ENCODE measurements at places on chromosomes 16 and 17.

DNA sequence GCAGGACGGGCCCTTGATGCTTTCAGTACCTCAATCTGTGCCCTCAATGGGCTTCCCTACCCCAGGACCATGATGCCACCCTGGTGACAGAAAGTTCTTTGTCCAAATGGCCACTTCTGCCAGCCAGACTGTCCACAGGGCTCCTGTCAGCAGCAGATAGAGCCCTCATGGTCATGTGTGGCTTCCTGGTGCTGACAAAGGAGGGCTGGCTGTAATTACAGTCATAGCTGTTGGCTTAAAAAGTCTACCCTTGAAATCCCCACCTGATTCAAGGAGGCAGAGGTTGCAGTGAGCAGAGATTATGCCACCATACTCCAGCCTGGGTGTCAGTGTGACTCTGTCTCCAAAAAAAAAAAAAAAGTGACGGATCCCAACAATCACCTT lies 3.3 kb downstream of the TRPV2 start:
- no peak for DNase-seq

GRCh38 chr17:58706351-58707140 lies 14.1 kb downstream of the RAD51C start:
- no peak for DNase-seq

GRCh38 chr17:80667462-80668277 lies 123.0 kb downstream of the RPTOR start:
- no peak for DNase-seq

- no peak for DNase-seq
Measured at GRCh38 chr16:57358527-57359095, at the start of gene CCL22. TSS of gene CCL22 (plus strand) at chr16:57358783. CDS start at chr16:57358817, 34 bp downstream.

DNA sequence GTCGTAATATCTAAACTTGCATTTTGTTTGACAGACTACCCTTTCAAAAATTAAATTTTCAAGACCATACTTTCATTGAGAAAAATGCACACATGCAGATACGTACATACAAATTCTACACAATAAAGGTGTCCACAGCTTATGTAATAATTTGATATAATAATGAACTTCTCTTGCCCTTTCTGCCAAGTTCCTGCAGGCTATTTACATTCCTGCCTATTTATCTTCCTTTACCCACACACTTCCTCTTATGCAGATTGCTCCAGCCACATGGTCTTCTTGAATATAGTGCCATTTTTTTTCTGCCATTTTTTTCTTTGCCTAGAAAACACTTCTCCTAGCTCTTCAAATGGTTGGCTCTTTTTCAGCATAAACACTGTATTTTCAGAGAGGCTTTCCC lies 826.9 kb upstream of the CDH8 start:
- DNase-seq: no peak

- no peak for DNase-seq
Measured at GRCh38 chr17:73562896-73563295, 81.3 kb downstream of the SDK2 start.

- no peak for DNase-seq
Measured at GRCh38 chr17:60529806-60530205, 3.8 kb upstream of the APPBP2 start.

DNA sequence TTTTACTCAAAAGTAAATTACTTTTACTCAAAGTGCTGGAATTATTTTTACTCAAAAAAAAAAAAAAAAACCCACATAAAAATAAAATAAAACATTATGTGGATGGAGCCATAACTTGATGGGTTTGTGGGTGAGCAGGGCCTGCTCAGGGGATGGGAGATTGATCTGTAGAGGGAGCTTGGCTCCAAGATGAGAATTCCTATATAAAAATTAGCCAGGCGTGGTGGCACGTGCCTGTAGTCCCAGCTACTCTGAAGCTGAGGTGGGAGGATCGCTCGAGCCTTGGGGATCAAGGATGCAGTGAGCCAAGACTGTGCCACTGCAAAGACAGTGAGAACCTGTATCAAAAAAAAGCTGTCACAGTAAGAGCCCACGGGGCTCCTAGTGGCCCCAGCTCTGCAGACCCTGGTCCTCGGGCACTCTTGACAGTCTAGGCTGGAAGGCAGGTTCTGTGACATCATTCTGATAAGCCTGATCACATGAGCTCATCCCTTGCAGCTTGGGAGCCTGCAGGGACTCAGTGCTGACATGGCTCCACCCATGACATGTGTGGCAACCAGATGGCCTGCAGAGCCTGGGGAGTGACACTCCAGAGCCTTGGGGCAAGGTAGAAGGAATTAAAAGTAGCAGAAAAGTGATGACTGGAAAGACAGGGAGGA lies 42.5 kb downstream of the ST3GAL2 start:
- DNase-seq: no peak

DNA sequence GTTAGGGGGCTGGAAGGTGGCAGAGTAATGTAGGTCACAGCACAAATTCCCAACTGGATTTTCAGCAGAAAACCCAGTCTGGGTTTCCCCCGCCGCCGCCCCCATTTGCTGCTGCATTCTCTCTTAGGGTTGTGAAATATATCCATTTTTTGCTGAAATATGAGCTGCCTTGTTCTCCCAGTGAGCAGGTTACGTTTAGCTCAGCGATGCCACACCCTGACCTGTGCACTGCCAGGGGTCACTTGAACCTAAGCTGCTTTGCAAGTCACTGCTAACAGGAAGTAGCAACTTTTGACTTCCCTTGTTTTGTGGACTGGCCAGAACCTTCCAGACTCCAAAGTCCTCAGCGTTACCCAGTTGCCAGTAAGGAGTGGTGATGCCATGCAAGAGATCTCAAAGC lies 274.1 kb downstream of the CPPED1 start:
- DNase-seq: no peak

- no peak for DNase-seq
Measured at GRCh38 chr16:72999541-73000019, 48.3 kb downstream of the ZFHX3 start.

- no peak for DNase-seq
Measured at GRCh38 chr17:47937941-47938340, 3.4 kb upstream of the PNPO start.

- no peak for DNase-seq
Measured at GRCh38 chr17:79811868-79812352, 15.0 kb upstream of the CBX8 start.

- no peak for DNase-seq
Measured at GRCh38 chr16:9054460-9054859, 37.0 kb upstream of the HAPSTR1 start.

GRCh38 chr17:50099003-50099402 lies 3.9 kb downstream of the PDK2 start:
- DNase-seq: no peak

- DNase-seq: peak; percentile 66
Measured at GRCh38 chr16:2715519-2715918, 4.5 kb downstream of the PRSS27 start.

DNA sequence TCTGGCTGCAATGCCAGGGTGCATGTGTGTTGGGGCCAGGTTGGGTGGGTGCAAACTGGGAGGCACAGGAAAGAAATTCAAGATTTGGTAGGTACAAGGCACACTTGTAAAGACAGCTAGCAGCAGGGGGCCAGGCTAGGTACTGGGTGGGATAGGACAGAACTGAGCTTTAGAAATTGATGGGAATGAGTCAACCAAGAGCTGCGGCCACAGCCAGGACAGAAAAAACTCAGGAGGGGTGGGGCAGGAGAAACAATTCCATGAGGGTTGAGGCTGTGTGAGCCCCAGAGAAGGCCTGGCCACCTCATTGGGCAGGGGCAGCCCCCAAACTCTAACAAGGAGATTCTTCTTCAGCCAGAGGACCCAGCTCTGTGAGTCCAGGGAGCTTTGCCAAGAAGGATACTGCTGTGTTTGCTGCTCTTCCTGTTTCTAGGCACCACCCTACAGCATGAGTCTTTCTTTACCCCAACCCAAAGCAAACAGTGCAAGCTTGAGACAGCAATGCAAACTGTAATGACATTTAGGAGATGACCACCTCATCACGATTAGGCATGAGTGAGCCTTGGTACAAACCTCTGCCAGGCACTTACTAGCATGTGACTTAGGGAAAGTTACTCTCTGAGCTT lies 21.3 kb upstream of the CCDC182 start:
- DNase-seq: no peak

- peak; percentile 58 for DNase-seq
Measured at GRCh38 chr17:80855948-80856862, 135.4 kb upstream of the CHMP6 start.

DNA sequence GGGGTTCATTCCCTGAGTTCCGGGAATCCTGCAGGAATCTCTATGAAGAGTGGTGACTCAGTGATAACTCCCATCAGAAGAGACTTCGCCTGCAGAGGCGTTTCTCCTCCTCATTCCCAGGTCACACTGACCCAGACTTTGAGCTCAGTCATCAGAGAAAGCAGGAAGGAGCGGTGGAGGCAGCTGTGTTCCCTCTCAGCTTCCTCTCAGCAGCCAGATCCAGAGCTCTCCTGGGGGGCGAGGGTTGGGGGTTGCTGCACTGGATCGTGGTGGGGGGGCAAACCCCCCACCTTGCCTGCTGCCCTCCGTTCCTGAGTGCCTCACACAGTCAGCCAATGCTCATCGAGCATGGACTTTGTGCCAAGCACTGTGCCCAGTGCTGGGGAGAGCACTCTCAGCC lies 271.2 kb downstream of the CBLN1 start:
- DNase-seq: no peak

GRCh38 chr16:17757808-17758207 lies 287.0 kb upstream of the XYLT1 start:
- DNase-seq: no peak

DNA sequence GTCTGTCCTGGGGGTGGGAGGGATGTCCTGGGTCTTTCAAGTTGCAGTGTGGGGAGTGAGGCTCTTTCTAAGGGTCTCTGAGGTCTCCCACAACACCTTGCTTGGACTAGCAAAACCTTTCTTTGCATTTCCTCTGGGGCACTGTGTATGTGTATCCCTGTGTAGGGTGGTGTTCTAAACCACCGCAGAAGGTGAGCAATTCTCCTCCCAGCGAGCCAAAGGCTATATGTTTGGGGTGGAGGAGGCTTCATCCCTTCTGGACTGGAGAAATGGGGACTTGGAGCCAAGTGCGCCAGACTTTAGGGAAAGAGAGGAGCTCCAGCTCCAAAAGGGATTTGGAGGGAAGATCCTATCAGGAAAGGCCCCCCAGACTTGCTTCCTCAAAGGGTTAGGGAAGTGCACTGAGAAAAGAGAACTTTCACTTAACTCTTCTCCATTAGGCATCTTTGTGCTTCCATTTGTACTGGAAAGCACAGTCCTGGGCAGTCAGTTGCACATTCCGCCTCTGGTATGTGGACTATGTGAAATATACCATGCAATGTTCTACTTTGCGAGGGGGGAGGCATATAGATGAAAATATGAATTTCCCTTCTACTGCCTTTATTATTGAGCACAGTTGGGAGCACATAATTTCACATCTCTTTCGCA lies 18.9 kb upstream of the HOXB9 start:
- no peak for DNase-seq

GRCh38 chr16:4706871-4707270 lies 13.5 kb downstream of the NUDT16L1 start:
- DNase-seq: no peak

GRCh38 chr16:47061204-47061603 lies 82.5 kb downstream of the NETO2 start:
- no peak for DNase-seq

DNA sequence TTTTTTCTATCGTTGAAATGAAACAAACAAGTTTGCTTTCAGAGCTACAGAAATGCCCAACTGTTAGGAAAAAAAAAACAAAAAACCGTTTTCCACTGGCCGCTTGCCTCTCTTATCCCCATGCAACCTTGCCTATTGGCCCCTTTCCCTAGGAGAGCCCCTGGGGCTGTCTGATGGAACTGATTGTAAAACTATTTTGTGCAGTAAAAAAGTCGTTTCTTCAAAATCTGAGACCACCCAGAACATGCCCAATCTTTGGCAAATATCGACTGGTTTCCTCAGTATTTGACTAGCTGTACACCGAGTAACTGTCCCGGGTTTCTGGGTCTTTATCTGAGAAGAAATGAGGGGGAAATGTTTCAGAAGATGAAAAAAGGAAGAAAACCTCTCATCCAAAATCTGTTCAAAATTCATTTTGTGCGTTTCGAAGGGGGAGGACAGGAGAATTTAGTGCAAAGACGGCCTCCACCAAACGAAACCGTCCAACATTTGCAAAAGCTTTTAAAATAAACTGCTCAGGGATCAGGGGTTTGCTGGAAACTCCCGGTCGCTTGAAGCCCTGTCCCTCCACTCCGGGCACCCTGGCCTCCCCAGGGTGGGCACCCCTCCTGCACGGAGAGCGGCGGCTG lies 1.1 kb upstream of the GNAO1 start:
- DNase-seq: no peak

- no peak for DNase-seq
Measured at GRCh38 chr17:37849617-37849972, 74.6 kb upstream of the TBC1D3K start.

- DNase-seq: peak; percentile 97
Measured at GRCh38 chr17:76671123-76671911, 27.8 kb upstream of the ST6GALNAC1 start.

GRCh38 chr16:14658063-14658462 lies 25.3 kb downstream of the BFAR start:
- DNase-seq: no peak

DNA sequence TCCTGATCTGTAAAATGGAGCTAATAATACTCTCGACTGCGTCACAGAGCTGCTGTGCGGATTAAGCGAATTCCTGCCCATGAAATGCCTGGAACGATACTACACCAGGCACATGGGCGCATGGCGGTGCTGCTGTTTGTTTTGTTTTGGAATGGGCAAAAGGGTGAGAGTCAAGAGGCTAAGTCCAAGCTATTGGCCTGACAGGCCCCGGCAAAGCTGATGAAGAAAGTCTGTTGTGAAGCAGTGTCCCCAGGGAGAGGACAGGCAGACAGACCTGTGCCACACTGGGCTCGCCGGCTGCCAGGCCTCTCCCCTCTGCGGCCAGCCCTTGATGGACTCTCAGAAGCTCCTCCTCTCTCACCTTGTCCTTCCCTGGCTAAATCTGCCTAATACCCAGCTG lies 31.3 kb upstream of the RASD1 start:
- DNase-seq: no peak

DNA sequence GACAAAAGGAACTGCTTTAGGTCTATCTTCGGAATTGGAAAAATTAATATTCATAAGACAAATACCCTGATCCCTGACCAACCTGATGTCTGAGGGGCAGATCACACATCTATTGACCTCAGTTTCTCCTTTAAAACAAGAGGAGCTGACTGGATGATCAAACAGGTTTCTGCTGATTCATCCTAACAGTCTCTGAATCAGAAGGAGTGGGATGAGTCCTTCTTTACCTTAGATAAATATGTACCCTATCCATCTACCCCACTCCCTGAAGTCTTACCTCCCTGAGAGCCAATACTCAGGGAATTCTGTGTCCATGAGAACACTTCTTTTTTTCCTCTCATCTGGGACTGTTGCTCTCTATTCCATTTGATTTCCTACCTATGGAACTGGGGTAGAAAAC lies 80.3 kb upstream of the CRHR1 start:
- DNase-seq: no peak

DNA sequence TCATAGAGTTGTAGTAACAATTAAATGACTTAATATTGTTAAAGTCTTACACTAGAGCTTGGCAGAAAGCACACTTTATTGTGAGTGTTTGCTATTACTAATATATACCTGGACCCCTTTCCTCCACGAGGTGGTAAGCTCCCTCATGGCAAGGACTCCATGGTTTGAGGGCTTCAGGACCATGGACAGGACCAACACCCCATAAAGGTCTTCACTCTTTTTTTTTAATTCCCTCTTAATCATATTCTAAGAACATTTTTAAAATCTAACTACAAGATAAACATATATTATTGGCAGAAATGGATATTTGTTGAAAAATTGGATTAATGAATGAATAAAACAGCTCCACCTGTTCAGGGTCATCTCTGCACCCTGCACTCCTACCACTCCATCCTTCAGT lies 154.5 kb downstream of the CBLN1 start:
- DNase-seq: no peak

Measured in stimulated activated CD4-positive, alpha-beta T cell treated with anti-CD3 and anti-CD28 coated beads, TNF-alpha, amount 100 ng/mL, for 1 hour (primary cell).